Prostate gland (tissue), 2 donors: ENCODE measurements at places on chromosomes 16 and 17. TPM values are rescaled to one million over a fixed set of nuclear protein-coding genes. Genes with fewer than 3 reads are reported as not detected.

DNA sequence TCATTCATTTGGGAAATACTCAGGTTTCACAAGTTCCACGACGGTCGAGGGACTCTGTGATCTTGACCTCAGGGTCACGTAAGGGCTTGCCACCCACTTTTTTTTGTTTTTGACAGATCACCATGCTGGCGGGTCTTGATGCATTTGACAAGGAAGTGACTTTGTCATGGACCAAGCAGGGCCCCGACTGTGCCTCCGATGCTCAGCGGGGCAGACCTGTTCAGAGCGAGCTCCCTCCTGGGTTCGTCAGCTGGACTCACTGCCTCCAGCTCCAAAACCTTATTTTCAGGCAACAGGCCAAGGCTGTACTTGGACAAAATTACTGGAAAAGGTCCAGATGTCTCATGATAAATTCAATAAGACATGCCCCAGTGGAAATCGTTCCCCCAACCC, 9.0 kb upstream of the CLEC18A start:
- H3K4me1 ChIP-seq: no peaks in the 10 kb centered on the region
- H3K36me3 ChIP-seq: peaks cover 7% of the 10 kb centered on the region
- DNase-seq: no peak
- H3K27ac ChIP-seq: no peak overlapping the region
- H3K27me3 ChIP-seq: no peaks in the 10 kb centered on the region
- no peak overlapping the region for H3K4me3 ChIP-seq

DNA sequence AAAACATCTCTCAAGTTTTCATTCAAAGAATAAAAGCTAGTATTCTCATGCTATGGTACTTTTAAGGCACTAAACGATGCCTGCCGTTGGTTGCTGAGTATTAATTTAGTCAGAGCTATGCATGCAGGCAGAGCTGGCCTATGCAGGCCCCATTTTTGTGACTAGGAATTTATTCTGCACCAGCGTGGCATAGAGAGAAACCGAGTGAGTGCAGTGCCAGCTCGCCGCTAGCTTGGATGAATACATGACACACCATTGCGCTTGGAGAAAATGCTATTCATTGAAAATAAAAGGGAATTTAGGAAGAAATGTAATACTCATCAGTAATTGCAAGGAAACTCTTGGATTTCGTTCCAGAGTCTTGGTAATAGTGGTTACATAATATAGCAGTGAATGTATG, 231.6 kb upstream of the RBFOX1 start:
- H3K36me3 ChIP-seq: no peaks in the 10 kb centered on the region
- H3K4me3 ChIP-seq: no peak overlapping the region
- H3K27ac ChIP-seq: no peak overlapping the region

The RPAIN gene
- 51.1 TPM for total RNA-seq

- H3K36me3 ChIP-seq: no peaks in the 10 kb centered on the region
- peak; percentile 47 for DNase-seq
- no peak overlapping the region for H3K4me3 ChIP-seq
These were observed 25.9 kb downstream of the BRIP1 start for GRCh38 chr17:61837175-61838051.

The CFAP97D1 gene
- not detected for total RNA-seq

The HS3ST3B1 gene
- total RNA-seq: 4.1 TPM

DNA sequence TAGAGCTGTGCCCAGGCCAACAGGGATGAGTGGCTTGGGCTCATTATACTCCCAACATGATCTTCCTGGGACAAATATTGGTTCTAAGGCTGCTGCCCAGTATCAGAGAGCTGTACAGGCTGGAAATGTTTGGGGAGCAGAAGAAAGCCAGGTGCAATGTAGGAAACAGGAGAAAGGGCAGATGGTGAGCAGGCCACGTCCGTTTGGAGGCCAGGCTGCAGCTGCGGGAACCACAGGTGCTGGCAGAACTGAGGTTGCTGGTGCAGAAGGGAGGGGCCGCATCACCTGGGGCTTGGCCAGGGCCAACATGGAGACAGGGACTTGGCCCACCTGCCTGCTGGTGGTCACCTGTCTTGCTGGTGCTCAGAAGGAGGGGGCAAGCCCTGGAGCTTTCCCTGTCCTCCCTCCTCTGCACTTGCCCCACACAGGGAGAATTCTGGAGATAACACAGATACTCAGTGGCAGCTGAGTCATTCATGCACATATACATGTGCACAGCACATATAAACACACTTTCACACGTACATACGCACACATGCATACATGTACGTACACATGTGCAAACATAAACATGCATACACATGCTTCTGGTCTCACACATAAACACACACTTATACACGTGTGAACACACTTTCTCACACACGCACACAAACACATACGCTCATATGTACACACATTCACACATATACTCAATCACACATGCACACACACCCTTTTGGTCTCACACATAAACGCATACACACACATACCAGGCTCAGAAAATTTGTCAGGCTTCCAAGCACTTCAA, 67.7 kb downstream of the WSCD1 start:
- H3K36me3 ChIP-seq: no peaks in the 10 kb centered on the region
- H3K4me3 ChIP-seq: no peak overlapping the region
- H3K27me3 ChIP-seq: no peaks in the 10 kb centered on the region
- H3K27ac ChIP-seq: no peak overlapping the region
- DNase-seq: no peak

- H3K36me3 ChIP-seq: no peaks in the 10 kb centered on the region
- no peak overlapping the region for H3K27ac ChIP-seq
- H3K4me3 ChIP-seq: no peak overlapping the region
- no peaks in the 10 kb centered on the region for H3K27me3 ChIP-seq
- H3K4me1 ChIP-seq: no peaks in the 10 kb centered on the region
- no peak for DNase-seq
These were observed 119.6 kb upstream of the PMFBP1 start for GRCh38 chr16:72291531-72291981.

The C17orf50 gene
- total RNA-seq: 15.8 TPM
